NCI-H2029 (cell line): ENCODE measurements at places on chromosomes 7 and 10.

- no peak for DNase-seq
Measured at GRCh38 chr10:44178281-44178680, 206.6 kb downstream of the CXCL12 start.

- DNase-seq, result no peak
Measured at GRCh38 chr7:130903358-130903974, 169.5 kb upstream of the KLF14 start.

DNA sequence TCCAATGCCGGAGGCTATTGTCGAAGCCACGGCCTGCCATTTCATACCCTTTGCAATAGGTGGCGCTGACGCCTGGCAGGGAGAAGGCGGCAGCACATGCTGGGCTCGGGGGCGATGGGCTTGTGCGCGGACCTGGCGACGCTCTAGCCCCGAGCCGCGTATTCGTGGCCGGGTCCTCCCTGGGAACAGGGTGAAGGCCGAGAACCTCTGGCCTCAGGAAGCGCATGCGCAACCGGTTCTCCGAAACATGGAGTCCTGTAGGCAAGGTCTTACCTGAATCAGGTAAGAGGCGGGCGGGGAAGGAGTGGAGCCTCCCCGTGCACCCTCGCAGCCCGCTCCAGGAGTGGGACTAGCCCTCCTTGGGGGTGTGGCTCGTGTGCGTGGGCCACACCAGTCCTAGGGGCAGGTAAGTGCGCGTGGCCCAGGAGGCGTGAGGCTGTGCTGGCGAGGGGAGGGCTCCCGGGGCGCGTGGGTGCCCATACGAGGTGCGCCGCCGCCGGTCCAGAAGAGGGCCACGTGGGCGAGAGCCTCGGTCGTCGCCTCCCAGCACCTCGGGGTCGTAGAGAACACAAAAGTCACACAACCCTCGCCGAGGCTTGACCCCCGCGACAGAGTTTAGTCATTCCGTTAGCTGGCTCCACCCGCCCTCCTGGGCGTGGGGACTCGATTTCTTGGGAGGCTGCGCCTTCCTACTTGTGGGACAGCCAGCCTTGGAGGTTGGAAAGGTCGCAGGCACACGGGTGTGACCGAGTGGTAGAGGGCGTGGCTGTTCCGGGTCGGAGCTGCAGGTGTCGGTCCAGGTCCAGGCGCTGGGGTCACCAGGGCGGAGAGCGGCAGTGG lies 5.6 kb upstream of the MEST start:
- peak; percentile 98 for DNase-seq

- no peak for DNase-seq
Measured at GRCh38 chr10:123665491-123666286, 466 bp upstream of the GPR26 start.

DNA sequence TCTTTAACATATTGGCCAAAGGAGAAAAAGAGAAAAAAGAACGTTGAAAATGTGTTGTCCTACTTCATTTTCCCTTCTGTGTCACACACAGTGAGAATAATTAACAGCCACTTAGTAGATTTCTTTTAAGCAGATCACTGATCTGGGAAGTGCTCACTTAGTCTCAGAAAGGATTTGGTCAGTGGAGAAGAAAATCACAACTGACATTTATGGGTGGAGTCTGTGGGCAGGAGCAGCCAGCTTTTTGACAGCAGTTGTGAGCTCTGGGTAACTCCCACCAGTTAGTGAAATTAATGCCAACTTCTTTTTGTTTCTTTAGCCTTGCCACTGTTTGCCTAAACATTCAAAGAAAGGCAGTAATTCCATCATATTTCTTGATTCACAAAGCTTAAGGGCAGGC lies 49.7 kb downstream of the CDK14 start:
- DNase-seq, result no peak
